ENCODE measurements at places on chromosomes 6 and 20.

DNA sequence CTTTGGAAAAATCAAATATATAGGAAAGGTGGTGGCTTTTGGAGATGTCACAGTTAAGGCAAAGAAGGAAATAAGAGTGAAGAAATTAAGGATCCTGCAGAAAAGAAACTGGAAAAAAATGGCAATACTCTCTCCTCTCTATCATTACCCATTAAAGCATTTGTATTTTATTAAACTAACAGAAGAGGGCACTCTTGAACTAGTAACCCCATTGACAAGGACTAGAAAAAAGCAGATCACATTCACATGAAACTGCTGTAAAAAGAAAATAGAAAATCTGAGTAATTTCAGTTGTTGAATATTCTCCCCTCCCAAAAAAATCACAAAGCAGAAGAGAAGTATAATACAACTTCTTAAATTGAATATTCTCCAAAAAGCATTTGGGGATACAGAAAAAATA lies 104.1 kb upstream of the SLC35B3 start:
- no peak for DNase-seq

- DNase-seq, result no peak
Measured at GRCh38 chr6:81309811-81310210, 442.7 kb downstream of the TENT5A start.

GRCh38 chr6:17505767-17506280 lies 94.3 kb upstream of the FAM8A1 start:
- DNase-seq, result no peak

- DNase-seq, result no peak
Measured at GRCh38 chr6:4449409-4449808, 314.0 kb upstream of the ECI2 start.

DNA sequence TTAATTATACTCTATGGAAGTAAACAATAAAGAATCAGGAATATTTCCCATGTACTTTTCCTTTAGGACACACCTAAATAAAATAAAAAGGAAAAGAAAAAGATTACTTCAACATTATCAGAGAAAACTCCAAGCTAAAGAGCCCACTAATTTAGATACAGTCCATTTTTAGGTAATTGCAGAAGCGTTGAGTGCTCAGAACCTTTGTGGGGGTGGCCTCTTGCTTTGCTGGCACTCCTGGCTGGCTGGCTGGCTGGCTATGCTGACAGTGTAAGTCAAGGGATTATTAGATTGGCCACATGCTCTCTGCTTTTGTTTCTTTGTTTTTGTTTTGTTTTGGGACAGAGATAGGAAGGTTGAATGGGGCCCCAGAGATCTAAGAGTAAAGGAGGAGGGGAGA lies at the start of gene GJE1:
TSS of gene GJE1 (plus strand) at position 301 of the 400 bp plus-strand sequence. CDS start 234 bp downstream, outside the sequence.
- DNase-seq, result no peak

DNA sequence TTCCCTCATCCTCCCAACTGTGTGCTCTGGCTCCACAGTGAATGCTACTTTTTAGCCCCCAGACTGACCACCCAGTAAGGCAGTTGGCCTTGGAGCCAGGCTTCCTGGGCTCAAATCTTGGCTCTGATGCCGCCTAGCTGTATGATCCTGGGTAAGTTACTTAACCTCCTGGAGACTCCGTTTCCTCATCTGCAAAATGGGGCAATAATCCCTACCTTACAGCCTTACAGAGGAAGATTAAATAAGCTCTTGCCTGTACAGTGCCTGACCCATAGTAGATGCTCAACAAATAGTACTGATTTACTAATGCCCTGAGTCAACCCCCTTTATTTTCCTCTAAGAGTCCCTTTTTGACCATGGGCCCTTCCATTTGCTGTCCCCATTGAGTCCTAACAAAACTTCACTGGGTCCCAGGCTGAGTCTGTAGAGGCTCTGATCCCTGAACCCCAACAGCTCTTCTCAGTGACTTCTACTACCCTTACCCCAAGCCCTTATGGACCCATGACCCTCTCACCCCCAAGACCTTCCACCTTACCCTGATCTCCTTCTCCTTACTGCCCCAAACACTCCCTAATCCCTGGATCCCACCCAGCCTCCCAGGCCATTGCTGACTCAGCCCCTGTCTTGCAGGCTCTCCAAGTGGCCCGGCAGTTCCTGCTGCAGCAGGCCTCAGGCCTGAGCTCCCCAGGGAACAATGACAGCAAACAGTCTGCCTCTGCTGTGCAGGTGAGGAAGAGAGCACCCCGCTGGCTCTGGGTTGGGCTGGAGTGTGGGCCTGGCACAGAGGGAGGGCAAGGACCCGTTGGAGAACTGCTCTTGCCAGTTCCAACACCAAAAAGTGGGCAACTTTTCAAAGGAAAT lies 31.4 kb downstream of the FOXP4 start:
- no peak for DNase-seq

All from iPS DF 19.7 (cell line).